ENCODE measurements at places on chromosomes 7 and 10.

DNA sequence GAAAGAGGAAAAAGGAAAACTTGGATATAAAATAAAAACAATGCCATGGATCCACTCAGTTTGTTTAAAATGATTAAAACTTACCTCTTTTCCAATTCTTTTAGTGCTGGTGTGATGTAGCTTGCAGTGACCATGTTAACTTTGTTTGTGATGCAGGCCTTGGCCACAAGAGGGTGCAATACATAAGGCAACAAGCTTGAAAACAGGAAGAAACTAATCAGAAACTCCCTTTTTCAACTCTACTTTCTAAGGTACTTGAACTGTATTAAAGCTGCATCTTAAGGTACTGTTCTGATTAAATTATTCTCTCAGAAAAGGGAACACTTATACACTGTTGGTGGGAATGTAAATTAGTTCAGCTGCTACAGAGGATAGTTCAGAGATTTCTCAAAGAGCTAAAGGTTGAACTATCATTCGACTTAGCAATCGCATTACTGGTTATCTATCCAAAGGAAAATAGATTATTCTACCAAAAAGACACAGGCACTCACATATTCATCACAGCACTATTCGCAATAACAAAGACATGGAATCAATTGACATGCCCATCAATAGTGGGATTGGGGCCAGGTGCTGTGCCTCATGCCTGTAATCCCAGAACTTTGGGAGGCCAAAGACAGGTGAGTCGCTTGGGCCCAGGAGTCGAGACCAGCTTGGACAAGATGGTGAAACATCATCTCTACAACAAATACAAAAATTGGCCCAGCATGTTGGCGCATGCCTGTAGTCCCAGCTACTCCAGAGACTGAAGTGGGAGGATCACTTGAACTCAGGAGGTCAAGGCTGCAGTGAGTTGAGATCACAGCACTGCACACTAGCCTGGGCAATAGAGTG, 50.9 kb downstream of the AASS start:
- peak; percentile 6 for DNase-seq

DNA sequence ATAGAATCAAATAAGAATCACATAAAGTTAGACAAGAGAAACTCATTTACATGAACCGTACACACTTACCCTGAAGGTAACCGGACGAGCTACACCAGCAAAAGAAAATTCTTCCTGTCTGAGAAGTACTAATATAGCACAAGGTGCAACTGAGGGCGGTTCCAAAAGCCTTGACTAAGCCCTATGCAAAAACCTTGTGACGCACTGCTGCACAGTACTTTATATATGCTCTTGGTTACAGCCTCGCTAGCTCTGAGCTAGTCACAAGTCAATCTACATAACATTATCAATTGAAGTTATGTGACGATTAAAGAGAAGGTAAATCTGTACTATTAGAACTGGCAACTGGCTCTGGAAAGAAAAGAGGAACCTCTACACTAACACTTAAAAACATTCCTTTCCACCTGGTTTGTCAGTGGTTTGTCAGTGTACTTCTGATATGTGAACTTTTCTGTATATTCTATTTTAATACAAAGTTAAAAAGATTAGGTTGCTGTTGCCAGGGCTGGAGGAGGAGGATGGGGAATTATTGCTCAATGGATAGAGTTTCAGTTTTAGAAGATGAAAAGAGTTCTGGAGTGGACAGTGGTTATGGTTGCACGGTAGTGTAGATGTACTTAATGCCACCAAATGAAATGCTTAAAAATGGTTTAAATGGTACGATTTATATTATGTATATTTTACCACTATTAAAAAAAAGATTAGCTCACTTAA, 21.6 kb downstream of the NT5C3A start:
- DNase-seq, result peak; percentile 59

DNA sequence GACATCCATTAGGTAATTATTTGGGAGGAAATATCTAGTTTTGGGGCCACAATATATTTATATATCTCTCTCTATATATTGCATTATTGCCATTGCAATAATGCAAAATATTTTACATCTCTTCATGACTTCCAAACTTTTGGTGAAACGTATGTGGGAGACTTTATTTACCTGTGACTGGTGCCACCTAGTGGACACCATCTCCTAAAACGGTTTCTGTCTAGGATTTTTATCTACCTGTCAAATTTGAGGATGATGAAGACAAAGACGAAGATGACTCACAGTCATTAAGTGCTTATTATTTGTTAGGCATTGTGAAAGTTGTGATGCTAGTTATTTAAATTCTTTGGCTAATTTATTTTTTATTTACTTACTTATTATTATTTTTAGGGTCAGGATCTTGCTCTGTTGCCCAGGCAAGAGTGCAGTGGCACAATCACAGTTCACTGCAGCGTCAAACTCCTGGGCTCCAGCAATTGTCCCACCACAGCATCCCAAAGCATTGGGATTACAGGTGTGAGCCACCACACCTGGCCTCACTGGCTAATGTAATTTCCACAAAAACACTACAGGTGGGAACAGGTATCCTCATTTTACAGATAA, 18.7 kb upstream of the CBLL1 start:
- peak; percentile 35 for DNase-seq

GRCh38 chr7:34177476-34177875, 272.1 kb downstream of the BMPER start:
- no peak for DNase-seq

- DNase-seq, result peak; percentile 80
Observed at GRCh38 chr7:87059525-87060287, at the start of gene ELAPOR2. Gene ELAPOR2 (minus strand): TSS chr7:87059654. CDS start chr7:87059513, 141 bp downstream.

- no peak for DNase-seq
Observed at GRCh38 chr10:62116896-62117295, 151.7 kb downstream of the RTKN2 start.

Data from activated CD4-positive, alpha-beta T cell treated with anti-CD3 and anti-CD28 coated beads, Interleukin-2, amount 50 U/mL, for 4 hours (primary cell).